ENCODE measurements at places on chromosomes 11 and 22. TPM values are rescaled to one million over a fixed set of nuclear protein-coding genes. Genes with fewer than 3 reads are reported as not detected.

DNA sequence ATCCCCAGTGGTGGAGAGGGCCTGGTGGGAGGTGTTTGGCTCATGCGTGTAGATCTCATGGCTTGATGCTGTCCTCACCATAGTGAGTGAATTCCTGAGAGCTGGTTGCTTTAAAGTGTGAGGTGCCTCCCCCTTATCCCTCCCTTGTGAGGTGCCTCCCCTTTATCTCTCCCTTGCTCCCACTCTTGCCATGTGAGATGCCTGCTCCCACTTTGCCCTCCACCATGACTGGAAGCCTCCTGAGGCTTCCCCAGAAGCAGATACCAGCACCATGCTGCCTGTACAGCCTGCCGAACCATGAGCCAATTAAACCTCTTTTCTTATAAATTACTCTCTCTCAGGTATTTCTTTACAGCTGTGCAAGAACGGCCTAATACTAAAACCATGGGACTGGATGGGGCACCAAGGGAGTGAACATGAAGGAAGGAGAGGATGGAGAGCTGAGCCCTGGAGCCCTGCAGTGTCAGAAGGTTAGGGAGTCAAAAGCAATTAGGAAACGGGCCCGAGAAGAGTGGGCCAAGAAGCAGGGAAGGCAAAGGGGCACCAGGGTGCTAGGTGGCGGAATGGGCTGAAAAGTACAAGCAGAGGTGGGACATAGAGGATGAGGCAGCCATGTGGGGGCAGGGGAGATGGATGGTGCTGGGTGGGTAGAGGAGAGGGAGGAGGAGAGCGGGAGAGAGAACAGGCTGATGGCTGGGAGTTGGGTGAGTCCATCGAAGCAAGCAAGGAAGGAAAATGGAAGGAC, 9.4 kb downstream of the IFITM10 start:
- no peaks in the 10 kb centered on the region for H3K36me3 ChIP-seq
- no peak for DNase-seq
- no peak overlapping the region for H3K4me3 ChIP-seq
- peaks cover 23% of the 10 kb centered on the region for H3K27me3 ChIP-seq

GRCh38 chr11:72985645-72986044, 156.5 kb downstream of the FCHSD2 start:
- no peak overlapping the region for H3K27ac ChIP-seq
- H3K27me3 ChIP-seq, result no peaks in the 10 kb centered on the region
- H3K4me3 ChIP-seq, result no peak overlapping the region
- no peaks in the 10 kb centered on the region for H3K4me1 ChIP-seq

DNA sequence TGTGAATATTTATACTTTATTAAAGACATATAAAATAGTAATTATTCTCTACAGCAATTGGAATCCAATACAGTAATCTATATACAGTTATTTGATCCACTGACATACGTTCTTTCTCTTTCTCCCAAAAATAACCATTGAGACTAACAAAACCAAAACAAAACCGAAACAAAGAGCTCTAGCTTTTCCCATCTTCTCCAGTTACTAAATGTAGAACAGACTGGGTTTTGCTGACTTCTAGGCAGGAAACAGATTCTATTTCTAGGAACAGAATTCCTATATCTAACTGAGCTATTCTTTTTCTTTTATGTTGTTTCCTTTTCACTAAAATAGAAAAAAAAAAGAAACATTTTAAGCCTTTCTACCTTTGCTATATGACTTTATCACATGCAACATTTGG, 80.1 kb downstream of the PACS1 start:
- H3K4me3 ChIP-seq, result no peak overlapping the region
- H3K4me1 ChIP-seq, result no peaks in the 10 kb centered on the region
- H3K27me3 ChIP-seq, result no peaks in the 10 kb centered on the region
- no peak for DNase-seq
- H3K27ac ChIP-seq, result no peak overlapping the region
- H3K36me3 ChIP-seq, result no peaks in the 10 kb centered on the region

The LINC01488 gene
- not detected for total RNA-seq

All from suprapubic skin (tissue), 4 donors.